ENCODE measurements at places on chromosomes 2 and 18.

DNA sequence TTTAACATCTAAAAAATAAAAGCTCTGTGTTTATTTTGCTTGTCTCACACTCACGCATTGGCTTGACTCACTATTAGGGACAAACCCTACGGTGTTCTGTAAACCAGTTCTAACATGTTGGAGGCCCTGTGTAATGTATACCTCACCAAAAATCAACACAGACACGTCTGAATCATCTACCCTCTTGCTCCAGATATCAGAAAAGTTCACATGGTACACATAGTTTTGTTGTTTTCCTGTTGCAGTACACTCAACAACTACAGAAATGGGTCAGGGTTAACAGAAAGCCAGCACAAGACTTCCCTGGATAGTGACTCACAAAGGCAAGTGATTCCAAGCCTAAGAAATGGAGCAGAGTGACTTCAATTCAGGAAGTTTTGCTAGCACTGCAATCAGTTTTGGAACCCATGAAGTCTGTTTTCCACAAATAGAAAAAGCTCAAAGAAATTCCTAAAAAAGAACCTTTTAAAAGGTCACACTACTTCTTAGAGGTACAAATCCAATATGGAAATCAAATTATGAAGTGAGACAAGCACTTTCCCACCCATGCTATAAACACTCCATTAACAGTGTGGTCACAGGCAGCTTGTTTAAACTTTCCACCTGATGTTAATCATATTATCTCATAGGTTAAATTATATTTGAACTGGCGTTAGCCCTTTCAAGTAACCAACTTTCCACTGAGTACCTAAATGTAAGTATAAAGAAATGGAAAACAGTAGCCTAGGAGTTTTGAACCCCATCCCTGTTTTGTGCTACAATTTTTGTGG, 87.4 kb downstream of the GAREM1 start:
- DNase-seq = no peak

DNA sequence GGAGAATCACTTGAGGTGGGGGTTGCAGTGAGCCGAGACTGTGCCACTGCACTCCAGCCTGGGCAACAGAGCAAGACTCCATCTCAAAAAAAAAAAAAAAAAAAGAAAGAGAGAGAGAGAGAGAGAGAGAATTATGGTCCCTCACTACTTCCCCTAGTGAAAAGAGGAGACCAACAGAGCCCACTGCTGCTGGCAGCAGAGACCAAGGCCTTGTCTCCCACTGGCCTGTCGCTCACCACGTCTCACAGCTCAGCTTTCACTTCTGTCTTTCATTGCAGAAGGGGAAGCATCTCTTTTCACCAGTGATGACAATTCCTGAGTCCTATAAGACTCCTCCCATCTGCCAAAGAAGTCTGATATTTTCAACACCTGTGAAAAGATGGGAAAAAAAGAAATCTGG, 81.3 kb downstream of the CLHC1 start:
- no peak for DNase-seq

DNA sequence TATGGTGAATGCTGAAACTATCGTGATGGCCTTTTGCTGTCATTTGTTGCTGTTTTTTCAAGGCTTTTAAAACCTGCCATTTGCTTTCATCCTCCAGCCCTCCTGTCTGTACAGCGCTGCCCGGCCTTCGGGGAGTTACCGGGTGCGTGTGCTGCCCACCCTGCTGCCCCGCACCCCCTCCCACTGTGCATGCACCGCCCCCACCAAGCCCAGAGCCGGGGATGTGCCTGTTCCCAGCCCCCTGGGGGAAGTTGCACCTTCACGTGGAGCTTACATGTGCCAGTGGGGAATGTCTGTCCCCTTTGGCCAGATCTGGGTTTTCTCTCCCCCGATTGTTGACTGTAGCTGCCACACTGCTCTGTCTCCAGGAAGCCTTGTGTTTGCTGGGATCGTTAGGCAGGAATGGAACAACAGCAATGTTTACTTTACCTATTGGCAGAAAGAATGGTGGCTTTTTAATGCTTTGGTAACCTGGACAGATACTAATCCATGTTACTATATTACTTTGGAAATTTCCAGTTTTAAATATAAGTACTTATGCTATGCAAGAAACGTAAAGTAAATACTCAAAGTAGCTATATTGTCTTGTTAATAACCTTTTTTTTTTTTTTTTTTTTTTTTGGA, 64.8 kb upstream of the RBM44 start:
- DNase-seq = no peak

- no peak for DNase-seq
Measured at GRCh38 chr2:48532824-48533223, 2.9 kb downstream of the STON1 start.

DNA sequence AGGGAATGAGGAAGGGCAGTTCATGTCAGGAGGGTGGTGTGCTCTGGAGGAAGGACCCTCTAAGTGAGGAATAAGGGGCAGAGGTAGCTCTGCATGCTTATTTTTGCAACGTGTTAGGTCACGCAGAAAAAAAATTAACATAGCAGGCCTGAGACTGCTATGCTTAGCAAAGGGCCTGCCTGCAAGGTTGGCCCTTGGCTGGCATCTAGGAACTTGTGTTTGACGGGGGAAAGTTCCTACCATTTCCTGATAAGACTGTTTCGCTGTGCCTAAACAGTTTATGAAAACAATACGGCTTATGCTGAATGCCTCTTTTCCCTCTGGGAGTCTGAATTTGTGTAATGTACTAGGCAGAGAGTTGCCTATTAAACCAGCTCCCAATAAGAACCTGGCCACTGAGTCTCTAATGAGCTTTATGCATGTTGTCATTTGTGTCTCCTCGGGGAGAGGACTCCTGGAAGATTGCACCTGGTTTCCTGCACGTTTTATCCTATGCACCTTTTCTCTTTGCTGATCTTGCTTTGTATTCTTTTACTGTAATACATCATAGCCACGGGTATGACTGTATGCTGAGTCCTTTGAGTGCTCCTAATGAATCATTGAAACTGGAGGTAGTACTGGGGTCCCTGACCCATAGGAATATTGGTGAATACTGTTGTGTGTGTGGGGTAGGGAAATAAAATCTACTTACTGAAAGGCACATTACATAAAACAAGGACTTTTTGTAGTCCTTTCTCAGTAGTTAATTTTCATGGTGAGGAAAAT, 169.0 kb downstream of the PRPF40A start:
- DNase-seq = no peak

- no peak for DNase-seq
Measured at GRCh38 chr2:47297767-47298425, 105.1 kb upstream of the MSH2 start.

- no peak for DNase-seq
Measured at GRCh38 chr18:45565280-45565970, 49.9 kb upstream of the SLC14A2 start.

GRCh38 chr2:127185705-127186104, 34.4 kb downstream of the CYP27C1 start:
- DNase-seq = no peak

DNA sequence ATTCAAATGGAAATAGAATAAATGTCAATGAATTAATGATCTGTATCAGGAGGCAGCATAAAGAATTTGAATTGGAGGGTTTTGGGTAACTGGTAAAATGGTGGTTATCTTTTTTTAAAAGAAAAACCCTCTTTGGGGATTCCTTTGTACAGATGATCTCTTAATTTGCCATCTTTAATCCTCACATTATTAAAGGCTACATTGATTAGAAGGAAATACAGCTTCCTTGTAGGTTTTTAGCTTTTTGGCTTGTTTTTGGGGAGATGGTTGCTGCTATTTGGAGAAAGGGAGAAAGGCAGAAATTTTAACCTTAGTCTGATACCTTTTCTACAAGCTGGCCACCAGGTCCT, 600 bp upstream of the MAPRE2 start:
- no peak for DNase-seq

- no peak for DNase-seq
Measured at GRCh38 chr2:226716126-226716525, 83.5 kb downstream of the IRS1 start.

- no peak for DNase-seq
Measured at GRCh38 chr2:20567926-20568179, 83.0 kb downstream of the HS1BP3 start.

DNA sequence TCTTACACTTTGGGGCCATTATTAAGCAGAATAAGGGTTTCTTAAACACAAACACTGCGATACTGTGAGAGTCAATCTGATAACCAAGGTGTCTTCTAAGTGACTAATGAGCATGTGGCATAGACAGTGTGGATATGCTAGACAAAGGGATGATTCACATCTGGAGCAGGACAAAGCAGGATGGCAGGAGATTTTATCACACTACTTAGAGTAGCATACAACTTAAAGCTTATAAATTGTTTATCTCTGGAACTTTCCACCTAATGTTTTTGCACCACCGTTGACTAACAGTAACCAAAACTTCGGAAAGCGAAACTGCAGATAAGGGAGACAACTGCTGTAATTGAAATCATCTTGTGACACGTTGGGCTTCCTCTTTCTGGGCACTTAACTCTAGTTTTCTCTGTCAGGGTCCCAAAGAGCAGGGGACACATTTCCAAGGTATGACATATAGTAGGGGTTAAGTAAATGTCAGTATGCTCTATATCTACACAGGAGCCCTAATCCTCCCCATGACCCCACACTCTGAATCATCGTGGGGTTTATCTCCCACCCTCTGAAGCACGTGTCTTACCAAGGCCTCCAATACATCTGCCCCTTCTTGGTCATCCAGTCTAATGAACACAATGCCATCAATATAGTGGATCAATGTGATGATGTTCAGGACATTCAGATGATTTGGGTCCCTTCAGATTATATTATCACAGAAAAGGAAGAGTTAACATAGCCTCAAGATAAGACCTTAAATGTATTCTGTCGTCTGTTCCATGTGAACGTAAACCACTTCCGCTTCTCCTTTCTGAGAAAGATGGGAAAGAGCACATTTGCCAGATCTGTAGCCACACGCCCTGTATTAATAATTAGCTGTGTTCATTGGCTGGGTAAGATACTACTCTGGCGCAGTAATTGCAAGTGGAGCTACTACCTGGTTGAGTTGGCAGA, 78.7 kb downstream of the FTCDNL1 start:
- no peak for DNase-seq

DNA sequence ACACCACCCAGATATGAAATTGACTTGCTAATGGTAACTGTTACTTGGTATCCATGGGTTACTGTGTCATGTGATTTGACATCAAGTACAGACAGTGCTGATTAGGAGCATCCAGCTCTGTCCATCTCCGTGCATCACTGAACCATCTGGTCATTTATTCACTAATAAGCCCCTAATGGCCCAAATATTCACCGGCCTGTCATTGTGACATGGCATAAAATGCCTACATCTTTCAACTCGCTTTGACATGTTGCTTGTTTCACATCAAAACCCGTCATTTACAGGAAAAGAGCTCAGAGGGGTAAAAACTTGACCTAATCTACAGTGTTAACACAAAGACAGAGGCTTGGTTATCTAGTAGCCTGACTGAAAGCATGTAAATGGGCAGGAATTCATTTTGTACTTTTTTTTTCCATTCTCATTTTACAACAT, 308.9 kb upstream of the ATP5MC3 start:
- DNase-seq = no peak

DNA sequence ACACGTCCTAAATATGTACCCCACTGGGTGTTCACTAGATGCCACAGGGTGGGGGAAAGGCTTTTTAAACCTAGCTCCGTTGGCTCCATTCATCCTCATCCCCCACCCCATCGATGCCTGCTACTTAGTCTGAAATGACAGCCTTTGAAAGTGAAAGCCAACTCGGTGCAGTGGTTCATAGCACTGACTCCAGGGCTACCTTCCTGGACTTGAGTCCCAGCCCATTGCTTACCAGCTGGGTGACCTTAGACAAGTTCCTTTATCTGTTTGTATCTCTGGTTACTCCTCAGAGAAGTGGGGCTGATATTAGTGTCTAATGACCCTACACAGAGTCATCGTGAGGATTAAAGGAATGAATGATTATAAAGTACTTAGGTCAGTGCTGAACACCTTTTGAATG, 24.4 kb downstream of the EHD3 start:
- DNase-seq = no peak

DNA sequence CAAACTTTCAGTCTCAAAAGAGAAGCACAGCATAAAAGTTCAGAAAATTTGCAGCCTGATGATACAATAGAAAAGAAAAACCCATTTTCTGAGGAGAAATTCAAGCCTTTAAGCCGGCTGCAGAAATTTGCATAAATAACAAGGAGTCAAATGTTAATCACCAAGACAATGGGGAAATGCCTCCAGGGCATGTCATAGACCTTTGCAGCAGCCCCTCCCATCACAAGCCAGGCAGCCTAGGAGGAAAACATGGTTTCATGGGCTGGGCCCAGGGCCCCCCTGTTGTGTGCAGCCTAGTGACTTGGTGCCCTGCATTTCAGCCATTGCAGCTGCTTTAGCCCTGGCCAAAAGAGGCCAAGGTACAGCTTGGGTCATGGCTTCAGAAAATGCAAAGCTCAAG, 54.1 kb upstream of the CAVIN2 start:
- DNase-seq = no peak

- DNase-seq = peak; percentile 29
Measured at GRCh38 chr2:160427629-160428404, 65.8 kb downstream of the RBMS1 start.

- DNase-seq = no peak
Measured at GRCh38 chr2:85956646-85957039, 67.9 kb upstream of the ST3GAL5 start.

DNA sequence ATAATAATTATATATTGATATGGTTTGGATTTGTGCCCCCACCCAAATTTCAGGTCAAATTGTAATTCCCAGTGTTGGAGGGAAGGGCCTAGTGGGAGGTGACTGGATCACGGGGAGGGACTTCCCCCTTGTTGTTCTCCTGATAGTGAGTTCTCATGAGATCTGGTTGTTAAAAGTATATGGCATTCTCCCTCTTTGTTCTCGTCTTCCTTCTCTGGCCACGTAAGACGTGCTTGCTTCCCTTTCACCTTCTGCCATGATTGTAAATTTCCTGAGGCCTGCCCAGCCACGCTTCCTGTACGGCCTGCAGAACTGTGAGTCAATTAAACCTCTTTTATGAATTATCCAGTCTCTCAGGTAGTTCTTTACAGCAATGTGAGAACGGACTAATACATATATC, 88.3 kb downstream of the ROCK2 start:
- no peak for DNase-seq

GRCh38 chr2:231877533-231878456, 48.4 kb downstream of the NPPC start:
- DNase-seq = no peak

GRCh38 chr2:71933467-71934319, 214.0 kb downstream of the CYP26B1 start:
- DNase-seq = no peak

- DNase-seq = no peak
Measured at GRCh38 chr2:159553727-159554126, 62.6 kb downstream of the BAZ2B start.

- DNase-seq = no peak
Measured at GRCh38 chr2:215590010-215590745, 154.3 kb upstream of the FN1 start.

DNA sequence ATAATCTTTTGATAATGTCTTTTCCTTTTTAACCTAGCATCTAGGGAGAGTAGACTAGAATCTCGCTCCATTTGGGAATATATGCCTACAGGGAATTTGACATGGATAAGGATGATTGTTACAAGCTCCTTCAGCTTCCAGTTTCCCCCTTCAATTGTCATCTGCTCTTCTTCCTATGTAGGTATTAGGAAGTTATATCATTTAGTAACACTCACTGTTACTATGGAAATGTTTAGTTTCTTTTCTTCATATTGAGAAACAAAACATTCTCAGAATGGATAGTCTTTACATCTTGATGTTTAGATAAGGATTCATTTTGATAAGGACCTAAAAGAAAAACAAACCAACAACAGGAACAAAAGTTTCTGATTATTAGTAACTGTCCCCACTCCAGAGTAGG, 127.6 kb downstream of the PHLPP1 start:
- DNase-seq = no peak

All from transverse colon (tissue), 4 donors.